Occipital lobe (tissue), 3 donors: ENCODE measurements at places on chromosomes 1 and 21. TPM values are rescaled to one million over a fixed set of nuclear protein-coding genes. Genes with fewer than 3 reads are reported as not detected.

TFF2 gene
- total RNA-seq, result not detected

GRCh38 chr1:167373398-167373797 is 144.9 kb downstream of the CD247 start:
- no peak for DNase-seq

SLC22A15 gene
- total RNA-seq, result 11.4 TPM

GIPC2 gene
- 0.47 TPM for total RNA-seq

DNA sequence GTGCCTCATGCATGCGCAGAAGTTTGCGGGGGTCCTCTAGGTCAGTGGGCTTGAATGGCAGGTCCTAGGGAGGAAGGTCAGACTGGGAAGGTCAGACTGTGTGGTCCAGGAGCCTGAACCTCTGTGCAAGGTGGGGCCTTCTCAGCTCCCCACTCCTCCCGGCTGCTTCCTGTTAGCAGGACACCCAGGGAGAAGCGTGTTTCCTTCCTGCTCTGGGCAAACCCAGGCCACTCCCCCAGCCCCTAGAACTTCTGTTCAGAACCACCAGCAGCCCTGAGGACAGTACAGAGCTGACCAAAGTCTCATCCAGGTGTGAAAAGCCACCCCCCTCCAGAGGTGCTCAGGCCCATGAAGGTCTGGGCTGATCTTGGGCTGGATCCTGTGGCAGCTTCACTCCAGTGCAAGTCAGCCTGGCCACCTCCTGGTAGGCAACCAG is 29.9 kb downstream of the NAV1 start:
- no peak for DNase-seq

NPHS2 gene
- total RNA-seq, result not detected

DNA sequence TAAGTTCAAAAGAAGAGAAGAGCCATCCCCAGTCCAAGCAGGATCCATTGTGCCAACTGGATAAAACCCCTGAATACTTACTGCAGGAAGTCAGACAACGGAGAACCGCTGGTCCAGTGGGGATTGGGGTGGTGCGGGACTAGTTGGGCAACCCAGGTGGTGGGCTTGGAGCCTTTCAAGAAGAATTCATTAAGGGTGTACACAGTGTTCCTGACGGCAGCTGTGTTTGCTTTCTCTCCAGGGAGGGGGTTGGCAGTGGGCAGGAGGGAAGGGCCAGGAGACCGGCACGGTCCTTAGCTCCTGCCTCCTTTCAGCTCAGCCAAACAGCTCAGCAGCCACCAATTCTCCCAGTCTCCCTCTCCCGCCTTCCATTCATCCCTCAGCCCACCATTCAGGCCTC is 7.1 kb upstream of the CDK18 start:
- no peak for DNase-seq
